ENCODE measurements at places on chromosomes 5 and 9.

DNA sequence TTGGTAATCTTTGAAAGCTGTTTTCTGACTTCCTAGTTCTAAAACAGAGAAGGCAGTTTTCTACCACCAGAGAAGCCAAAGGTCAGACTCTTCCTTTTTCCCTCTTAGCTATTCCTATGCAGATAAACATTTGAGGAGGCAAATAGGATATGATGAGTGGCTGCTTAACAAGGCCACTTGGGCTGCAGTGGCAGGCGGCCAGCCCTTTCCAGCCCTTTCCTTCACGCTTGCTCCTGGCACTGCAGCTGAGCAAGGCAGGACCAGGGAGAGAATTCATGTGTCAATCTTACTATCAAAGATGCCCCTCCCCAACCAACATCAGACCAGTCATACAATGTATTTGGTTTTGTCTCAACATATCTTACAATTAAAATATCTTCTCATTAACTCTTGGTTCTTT, 36.8 kb upstream of the RNF38 start:
- H3K27ac ChIP-seq: no peak overlapping the region
- H3K36me3 ChIP-seq: no peaks in the 10 kb centered on the region
- H3K4me3 ChIP-seq: no peak overlapping the region
- no peaks in the 10 kb centered on the region for H3K4me1 ChIP-seq

- H3K27me3 ChIP-seq: peaks cover 10% of the 10 kb centered on the region
- no peak overlapping the region for H3K4me3 ChIP-seq
- H3K36me3 ChIP-seq: no peaks in the 10 kb centered on the region
- H3K27ac ChIP-seq: no peak overlapping the region
- H3K4me1 ChIP-seq: no peaks in the 10 kb centered on the region
Measured at GRCh38 chr5:374631-375335, 53.3 kb downstream of the AHRR start.

GRCh38 chr9:32811246-32811645, 27.9 kb downstream of the TMEM215 start:
- H3K4me1 ChIP-seq: no peaks in the 10 kb centered on the region
- no peaks in the 10 kb centered on the region for H3K36me3 ChIP-seq
- no peak for DNase-seq

GRCh38 chr9:82675102-82675501, 387.8 kb downstream of the RASEF start:
- no peaks in the 10 kb centered on the region for H3K4me1 ChIP-seq
- no peak for DNase-seq
- no peak overlapping the region for H3K27ac ChIP-seq
- H3K36me3 ChIP-seq: no peaks in the 10 kb centered on the region
- H3K27me3 ChIP-seq: no peaks in the 10 kb centered on the region

- H3K4me1 ChIP-seq: no peaks in the 10 kb centered on the region
- no peak overlapping the region for H3K4me3 ChIP-seq
- H3K27ac ChIP-seq: no peak overlapping the region
- no peak for DNase-seq
- no peaks in the 10 kb centered on the region for H3K36me3 ChIP-seq
Measured at GRCh38 chr5:116507051-116507537, 67.5 kb downstream of the SEMA6A start.

DNA sequence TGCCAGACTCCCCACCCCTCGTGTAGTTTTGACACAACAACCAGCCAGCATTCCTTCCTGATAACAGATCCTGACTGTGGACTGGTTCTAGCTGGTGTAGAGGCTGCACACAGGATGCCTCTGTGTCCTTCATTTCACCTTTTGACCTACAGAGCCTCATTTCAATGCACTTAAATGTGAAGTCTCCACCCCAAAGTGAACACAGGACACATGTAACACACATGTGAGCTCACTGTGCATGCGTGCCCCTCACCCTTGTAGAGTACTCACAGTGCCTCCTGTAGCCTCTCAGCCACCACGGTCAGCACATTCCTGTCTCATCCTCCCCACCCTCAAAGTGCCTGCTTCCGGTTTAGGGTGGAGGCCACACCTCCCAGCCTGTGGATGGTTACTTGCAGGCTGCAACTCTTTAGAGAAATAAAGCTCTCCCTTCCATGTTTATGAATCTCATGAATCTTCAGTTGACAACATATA, 11.6 kb upstream of the NKD2 start:
- H3K4me1 ChIP-seq: peaks cover 21% of the 10 kb centered on the region
- peaks cover 5% of the 10 kb centered on the region for H3K27me3 ChIP-seq
- peak; percentile 49 for DNase-seq
- H3K4me3 ChIP-seq: no peak overlapping the region

GRCh38 chr5:109863752-109864151, 174.0 kb downstream of the MAN2A1 start:
- H3K4me1 ChIP-seq: peaks cover 75% of the 10 kb centered on the region
- H3K4me3 ChIP-seq: no peak overlapping the region
- DNase-seq: no peak
- H3K27me3 ChIP-seq: no peaks in the 10 kb centered on the region
- peaks cover 28% of the 10 kb centered on the region for H3K36me3 ChIP-seq

DNA sequence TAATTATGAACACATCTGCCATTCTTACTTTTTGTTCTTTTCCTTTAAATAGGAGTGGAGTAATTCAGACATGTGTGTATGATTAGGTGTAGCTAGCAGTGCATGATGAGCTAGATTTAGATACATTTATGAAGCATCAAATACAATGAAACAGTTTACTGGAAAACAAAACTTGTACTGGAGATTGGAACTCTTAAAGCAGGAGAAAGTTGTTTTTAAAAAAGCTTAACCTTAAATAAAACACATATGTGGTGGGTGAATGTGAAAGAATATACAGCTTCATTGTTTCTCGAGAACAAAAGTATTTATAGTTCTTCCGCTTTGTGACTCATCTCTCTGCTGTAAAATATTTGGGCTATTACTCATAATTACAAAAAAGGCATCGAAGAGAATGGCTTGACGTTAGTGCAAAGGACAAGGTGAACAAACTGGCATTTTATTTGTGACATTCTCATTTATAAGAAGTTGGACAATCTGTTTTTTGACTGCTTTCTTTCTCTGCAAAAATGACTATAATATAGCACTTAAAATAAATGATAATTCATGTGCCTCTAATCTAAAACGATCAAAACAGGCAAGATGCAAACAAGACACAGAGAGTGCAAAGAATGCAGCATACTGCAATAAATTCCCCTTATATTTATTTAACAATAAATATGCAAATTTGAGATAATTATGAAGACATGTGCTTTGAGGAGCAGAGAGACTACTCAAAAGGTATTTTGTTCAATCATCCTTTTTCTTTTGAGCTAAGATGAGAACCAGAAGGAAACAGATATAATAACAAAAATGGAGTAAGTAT, 478.8 kb downstream of the CETN3 start:
- H3K36me3 ChIP-seq: no peaks in the 10 kb centered on the region
- H3K27ac ChIP-seq: no peak overlapping the region
- no peak overlapping the region for H3K4me3 ChIP-seq
- peaks cover 19% of the 10 kb centered on the region for H3K27me3 ChIP-seq

GRCh38 chr9:130670644-130671043, 6.2 kb downstream of the PRDM12 start:
- no peak overlapping the region for H3K4me3 ChIP-seq
- H3K36me3 ChIP-seq: no peaks in the 10 kb centered on the region
- no peak for DNase-seq
- no peaks in the 10 kb centered on the region for H3K4me1 ChIP-seq
- no peak overlapping the region for H3K27ac ChIP-seq

GRCh38 chr5:41194339-41194738, 19.0 kb downstream of the C6 start:
- H3K27ac ChIP-seq: no peak overlapping the region
- H3K27me3 ChIP-seq: no peaks in the 10 kb centered on the region
- no peaks in the 10 kb centered on the region for H3K4me1 ChIP-seq
- no peak overlapping the region for H3K4me3 ChIP-seq

GRCh38 chr5:178207183-178207916, 3.0 kb downstream of the HNRNPAB start:
- no peaks in the 10 kb centered on the region for H3K27me3 ChIP-seq
- no peak overlapping the region for H3K4me3 ChIP-seq
- H3K36me3 ChIP-seq: peaks cover 47% of the 10 kb centered on the region
- DNase-seq: no peak
- H3K4me1 ChIP-seq: peaks cover 13% of the 10 kb centered on the region

DNA sequence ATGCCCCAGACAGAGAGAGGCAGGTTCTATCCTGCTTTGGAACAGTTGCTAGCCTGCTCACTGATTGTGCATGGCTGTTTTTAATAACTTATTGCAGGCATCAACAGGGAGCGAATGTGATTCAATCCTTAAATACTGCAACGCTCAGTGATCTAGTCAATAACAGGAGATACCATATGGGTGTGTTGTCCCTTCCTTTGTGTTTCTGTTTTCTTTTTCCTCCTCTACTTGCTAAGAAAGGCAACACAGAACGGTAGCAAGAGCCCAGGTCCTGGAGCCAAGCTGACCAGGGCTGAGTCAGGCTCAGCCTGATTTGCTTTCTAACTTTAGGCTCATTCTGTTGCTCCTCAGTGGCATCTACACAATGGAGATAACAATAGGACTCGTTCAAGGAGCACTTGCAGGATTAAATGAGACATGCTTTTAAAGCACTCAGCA, 98.6 kb upstream of the EQTN start:
- no peaks in the 10 kb centered on the region for H3K4me1 ChIP-seq
- no peak overlapping the region for H3K27ac ChIP-seq
- no peak for DNase-seq

GRCh38 chr9:88266416-88266815, 121.8 kb upstream of the SPIN1 start:
- H3K27me3 ChIP-seq: no peaks in the 10 kb centered on the region
- peaks cover 4% of the 10 kb centered on the region for H3K4me1 ChIP-seq
- H3K36me3 ChIP-seq: no peaks in the 10 kb centered on the region
- peak; percentile 60 for DNase-seq
- H3K27ac ChIP-seq: peak overlapping the region; percentile 25
- H3K4me3 ChIP-seq: no peak overlapping the region

- DNase-seq: peak; percentile 46
- H3K27me3 ChIP-seq: no peaks in the 10 kb centered on the region
- peak overlapping the region; percentile 39 for H3K4me3 ChIP-seq
- peak overlapping the region; percentile 75 for H3K27ac ChIP-seq
- H3K36me3 ChIP-seq: no peaks in the 10 kb centered on the region
Measured at GRCh38 chr5:181187500-181188213, 17.3 kb downstream of the TRIM7 start.

DNA sequence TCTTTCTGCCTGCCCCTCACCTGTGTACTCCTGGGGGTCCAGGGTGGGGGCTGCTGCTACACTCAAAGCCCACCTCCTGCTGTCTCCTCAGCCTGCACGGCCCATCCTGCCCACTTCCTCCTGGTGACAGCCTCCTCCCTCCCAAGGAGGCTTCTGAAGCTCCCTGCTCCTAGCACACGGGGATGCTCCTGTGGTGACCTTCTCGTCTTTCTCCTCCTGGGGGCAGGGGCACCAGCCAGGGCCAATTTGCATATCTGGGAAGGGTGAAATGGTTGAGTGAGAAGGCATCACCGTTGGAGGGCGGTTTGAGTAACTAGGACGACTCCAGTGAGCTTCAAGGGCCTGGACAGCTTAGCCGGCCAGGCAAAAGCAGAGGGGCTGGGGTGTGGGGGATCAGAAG, 51.9 kb upstream of the COL5A1 start:
- H3K36me3 ChIP-seq: no peaks in the 10 kb centered on the region
- no peak for DNase-seq
- no peak overlapping the region for H3K27ac ChIP-seq
- peaks cover 67% of the 10 kb centered on the region for H3K27me3 ChIP-seq
- H3K4me1 ChIP-seq: no peaks in the 10 kb centered on the region

GRCh38 chr9:35096035-35096849, at the start of gene PIGO:
Gene PIGO, minus strand, starts transcription at chr9:35096591. Its CDS starts 1,026 bp downstream, at chr9:35095565.
- H3K27me3 ChIP-seq: no peaks in the 10 kb centered on the region
- H3K36me3 ChIP-seq: no peaks in the 10 kb centered on the region
- peak within 1 kb of the TSS; percentile 92 for H3K27ac ChIP-seq
- peak; percentile 92 for DNase-seq
- H3K4me1 ChIP-seq: peaks cover 6% of the 10 kb centered on the region

DNA sequence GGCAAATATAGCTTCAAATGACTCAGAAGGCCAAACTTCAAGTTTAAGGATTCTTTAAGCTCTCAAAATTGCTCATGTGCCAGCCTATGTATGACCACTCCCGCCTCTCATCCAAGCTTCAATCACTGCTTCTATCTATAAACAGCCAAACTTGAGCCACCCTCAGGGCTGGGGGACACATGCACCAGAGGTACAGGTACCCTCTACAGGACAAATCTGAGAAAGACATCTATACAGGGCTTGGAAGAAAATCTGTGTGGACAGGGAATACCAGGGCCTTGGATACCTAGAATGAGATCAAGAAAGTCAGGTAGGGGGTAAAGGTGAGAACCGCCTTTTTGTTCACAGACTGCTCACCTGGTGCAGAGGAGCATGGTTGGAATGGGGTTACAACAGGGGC, 217.9 kb downstream of the ATPSCKMT start:
- no peaks in the 10 kb centered on the region for H3K4me1 ChIP-seq
- DNase-seq: no peak
- no peak overlapping the region for H3K4me3 ChIP-seq
- no peak overlapping the region for H3K27ac ChIP-seq

- peaks cover 30% of the 10 kb centered on the region for H3K4me1 ChIP-seq
- no peaks in the 10 kb centered on the region for H3K36me3 ChIP-seq
- no peak overlapping the region for H3K27ac ChIP-seq
- no peak overlapping the region for H3K4me3 ChIP-seq
Measured at GRCh38 chr9:107018861-107019545, 156.0 kb downstream of the ZNF462 start.

DNA sequence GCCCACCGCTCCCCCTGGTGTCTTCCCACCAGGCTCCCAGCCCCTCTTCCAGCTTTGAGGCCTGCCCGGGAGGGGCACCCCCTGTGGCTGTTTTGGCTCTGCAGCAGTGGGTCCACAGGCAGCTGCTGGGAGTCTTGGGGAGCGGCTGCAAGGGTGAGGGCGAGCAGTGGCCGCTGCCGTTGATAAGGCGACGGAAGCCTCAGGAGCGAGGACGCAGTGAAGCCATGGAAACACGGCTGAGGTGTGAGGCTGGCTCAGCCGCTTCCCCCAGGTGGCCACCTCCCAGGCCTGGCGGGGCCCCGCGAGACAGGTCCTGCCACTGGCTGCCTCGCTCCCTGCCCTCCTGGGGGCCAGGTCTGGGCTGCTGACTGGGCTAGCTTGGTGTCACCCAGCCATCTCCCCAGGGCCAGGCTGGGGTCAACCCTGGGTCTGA, 41.5 kb downstream of the CXXC5 start:
- DNase-seq: no peak
- H3K4me3 ChIP-seq: no peak overlapping the region
- no peaks in the 10 kb centered on the region for H3K4me1 ChIP-seq
- no peaks in the 10 kb centered on the region for H3K27me3 ChIP-seq
- no peaks in the 10 kb centered on the region for H3K36me3 ChIP-seq

- H3K27ac ChIP-seq: no peak overlapping the region
- no peaks in the 10 kb centered on the region for H3K27me3 ChIP-seq
- H3K4me1 ChIP-seq: no peaks in the 10 kb centered on the region
- H3K4me3 ChIP-seq: no peak overlapping the region
Measured at GRCh38 chr9:38026840-38027527, 42.0 kb downstream of the SHB start.

- no peak overlapping the region for H3K4me3 ChIP-seq
- DNase-seq: no peak
- H3K27me3 ChIP-seq: no peaks in the 10 kb centered on the region
- peaks cover 7% of the 10 kb centered on the region for H3K4me1 ChIP-seq
Measured at GRCh38 chr9:20872340-20872977, 159.0 kb downstream of the HACD4 start.
